Right renal cortex interstitium (tissue), 3 donors: ENCODE measurements at places on chromosomes 11 and 22.

DNA sequence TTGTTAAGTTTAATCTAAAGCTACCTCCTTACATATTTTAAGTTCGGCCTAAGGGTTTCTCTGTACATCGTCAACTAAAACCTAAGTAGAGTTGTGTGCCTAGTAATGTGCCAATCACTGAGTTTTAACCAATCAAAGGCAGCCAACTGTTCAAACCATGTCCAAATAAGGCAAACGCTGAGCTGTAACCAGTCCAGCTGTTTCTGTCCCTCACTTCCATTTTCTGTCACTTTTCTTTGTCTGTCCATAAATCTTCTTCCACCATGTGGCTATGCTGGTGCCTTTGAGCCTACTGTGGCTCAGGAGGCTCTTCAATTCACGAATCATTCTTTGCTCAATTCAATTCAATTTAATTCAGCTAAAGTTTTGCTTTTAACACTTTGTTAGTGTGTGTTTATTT lies 13.9 kb upstream of the ATXN10 start:
- no peak for DNase-seq

- DNase-seq: no peak
These were observed 3.7 kb upstream of the POLD4 start for GRCh38 chr11:67356864-67357561.

DNA sequence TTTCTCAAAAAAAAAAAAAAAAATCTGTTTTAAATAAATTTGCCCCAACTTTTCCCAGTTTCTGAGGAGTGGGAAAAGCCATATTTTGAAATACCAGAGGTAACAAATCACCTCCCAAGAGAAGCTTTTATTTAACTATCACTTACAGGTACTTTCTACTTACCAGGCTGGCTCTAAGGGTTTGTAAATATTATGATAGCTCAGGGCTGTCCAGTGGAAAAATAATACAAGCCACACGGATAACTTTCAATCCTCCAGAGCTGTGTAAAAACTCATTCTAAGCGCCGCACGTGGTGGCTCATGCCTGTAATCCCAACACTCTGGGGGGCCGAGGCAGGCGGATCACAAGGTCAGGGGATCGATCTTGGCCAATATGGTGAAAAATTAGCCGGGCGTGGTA lies 5.6 kb upstream of the SEC14L4 start:
- DNase-seq: no peak

DNA sequence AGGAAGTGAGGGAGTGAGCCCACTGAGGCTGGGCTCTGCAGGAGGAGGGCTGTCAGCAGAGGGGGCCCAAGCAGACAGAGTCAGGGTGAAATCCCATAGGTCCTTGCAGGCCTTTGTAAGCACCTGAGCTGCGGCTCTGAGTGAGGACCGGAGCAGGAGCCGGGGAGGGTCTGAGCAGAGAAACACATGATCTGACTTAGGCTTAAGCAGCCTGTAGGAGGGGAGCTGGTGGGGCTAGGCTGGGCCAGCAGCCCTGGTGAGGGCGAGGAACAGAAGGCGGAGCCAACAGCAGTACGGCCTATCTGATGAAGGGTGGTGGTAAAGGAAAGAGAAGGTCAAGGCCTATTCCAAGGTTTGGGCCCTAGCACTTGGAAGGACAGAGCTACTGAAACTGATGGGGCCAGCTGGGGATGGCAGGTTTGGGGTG lies 26.9 kb upstream of the CBX7 start:
- no peak for DNase-seq

- no peak for DNase-seq
These were observed 6.0 kb downstream of the CCDC157 start for GRCh38 chr22:30362651-30363281.

DNA sequence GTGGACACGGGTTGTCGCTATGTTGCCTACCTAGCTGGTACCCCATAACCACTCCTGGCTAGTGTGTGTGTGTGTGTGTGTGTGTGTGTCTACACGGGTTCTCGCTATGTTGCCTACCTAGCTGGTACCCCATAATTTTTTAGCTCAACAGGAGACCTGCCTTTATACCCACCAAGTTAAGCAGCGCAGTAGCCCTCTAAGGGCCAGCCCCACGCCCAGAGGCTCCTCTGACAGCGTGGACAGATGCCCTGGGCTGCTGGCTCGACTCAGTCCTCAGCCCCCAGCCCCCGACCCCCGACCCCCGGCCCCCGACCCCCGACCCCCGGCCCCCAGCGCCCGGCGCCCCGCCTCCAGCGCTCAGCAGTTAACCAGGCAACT lies 351 bp upstream of the AKIP1 start:
- DNase-seq: no peak

- no peak for DNase-seq
These were observed 9.4 kb upstream of the PLAAT3 start for GRCh38 chr11:63623513-63624140.

DNA sequence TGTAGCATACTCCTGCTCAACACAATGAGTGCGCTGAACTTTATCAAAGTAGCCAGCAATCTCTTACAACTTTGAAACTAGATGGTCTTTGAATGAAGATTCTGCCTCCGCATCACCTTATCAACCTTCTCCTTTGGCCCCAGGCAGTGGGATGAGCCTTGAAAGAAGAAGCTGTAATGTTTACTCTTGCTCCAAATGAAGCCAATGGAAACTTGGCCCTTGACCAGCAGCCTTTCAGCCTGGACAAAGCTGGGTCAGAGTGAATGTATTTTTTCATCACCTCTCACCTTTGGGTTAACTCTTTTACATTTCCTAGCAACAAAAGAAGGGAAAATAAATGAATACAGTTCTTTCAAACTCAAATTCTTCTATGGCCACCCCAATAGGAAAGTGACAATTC lies 359.1 kb downstream of the KCNA4 start:
- no peak for DNase-seq

- no peak for DNase-seq
These were observed 22.6 kb upstream of the NCR3LG1 start for GRCh38 chr11:17328871-17329494.

DNA sequence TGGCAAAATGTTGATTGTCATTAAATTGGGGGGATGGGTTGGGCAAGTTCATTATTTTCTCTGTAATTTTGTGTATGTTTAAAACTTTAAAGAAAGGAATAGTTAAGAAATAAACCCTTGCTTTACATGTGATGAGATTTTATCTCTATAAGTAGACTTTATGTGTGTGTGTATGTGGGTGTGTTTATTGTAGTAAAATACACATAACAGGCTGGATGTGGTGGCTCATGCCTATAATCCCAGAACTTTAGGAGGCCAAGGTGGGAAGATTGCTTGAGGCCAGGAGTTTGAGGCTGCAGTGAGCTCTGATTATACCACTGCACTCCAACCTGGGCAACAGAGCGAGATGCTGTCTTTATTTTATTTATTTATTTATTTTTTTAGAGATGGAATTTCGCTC lies 83.2 kb downstream of the KIAA1671 start:
- DNase-seq: no peak

- DNase-seq: no peak
These were observed 13.8 kb upstream of the POGLUT3 start for GRCh38 chr11:108511851-108512474.

DNA sequence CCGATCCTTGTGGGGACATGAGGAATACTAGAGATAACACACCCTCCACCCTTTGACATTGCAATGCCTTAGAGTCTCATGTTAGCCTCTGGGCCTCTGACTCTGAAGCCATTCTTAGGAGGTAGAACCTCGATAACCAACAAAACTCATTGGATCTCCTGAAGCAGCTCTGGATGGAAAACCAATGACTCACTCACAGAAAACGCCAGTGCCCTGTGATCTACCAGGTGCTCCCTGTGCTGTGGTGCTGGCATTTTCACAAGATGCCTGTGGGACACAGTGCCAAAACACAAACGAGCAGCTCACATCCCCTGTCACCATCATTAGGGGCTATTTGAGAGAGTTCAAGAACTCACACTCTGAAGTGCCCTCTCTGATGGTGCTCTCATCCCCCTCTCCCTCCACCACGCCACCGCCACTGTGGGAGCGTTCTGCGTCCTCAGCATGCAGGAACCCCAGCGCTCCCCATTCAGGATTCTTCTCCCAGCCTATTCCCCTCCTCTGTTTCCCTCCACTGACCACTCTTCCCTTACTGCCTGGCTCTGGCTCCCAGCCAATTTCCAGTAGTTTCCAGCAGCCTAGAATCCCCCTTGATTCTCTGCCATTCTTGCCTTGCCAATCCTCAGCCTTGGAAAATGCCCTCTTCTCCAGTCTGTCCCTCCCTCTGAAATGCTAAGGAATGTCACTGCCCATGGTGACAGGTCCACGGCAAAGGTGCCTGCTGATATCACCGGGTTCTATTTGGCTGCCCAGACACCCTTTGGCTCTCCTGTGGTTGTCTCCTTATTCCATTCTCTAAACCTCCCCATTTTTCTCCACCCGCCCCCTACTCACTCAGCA lies 4.7 kb upstream of the POLD4 start:
- DNase-seq: no peak

GRCh38 chr11:360326-361280 lies 8.7 kb upstream of the B4GALNT4 start:
- DNase-seq: no peak

DNA sequence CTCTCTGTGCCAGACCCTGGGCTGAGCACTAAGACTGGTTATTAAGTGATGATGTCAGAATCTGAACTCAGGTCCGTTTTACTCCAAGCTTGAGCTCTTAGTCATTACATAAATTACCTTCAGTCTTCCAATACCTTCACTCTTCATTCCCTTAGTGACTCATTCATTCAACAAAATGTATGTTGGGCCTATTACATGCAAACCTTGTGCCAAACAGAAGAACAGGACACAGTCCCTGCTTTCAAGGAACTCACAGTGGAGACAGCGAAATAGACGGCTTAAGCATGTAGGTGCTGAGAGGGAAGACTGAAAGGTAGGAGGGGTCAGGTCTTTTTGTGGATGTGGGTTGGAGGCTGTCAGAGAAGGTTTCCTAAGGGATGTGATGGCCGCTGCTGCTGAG lies 3.3 kb downstream of the KCTD14 start:
- DNase-seq: no peak

- no peak for DNase-seq
These were observed 151.7 kb downstream of the SWAP70 start for GRCh38 chr11:9815486-9816136.
